Fibroblast of skin of back (primary cell): ENCODE measurements at places on chromosomes 5 and 9.

DNA sequence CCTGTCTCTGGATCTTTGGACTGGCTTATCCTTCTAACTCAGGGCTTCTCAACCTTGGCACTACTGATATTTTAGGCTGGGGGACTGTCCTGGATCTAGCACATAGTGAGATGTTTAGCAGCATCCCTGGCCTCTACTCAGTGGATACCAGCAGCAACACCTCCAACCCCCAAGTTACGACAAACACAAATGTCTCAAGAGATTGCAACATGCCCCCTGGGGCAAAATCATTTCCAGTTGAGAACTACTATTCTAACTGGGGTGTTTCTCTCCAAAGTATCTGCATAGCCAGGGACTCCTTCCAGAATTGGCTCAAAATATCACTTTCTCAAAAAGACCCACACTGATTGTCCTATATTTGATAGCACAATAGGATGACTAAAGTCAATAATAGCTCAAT is 7.2 kb upstream of the TLR4 start:
- DNase-seq, result no peak

DNA sequence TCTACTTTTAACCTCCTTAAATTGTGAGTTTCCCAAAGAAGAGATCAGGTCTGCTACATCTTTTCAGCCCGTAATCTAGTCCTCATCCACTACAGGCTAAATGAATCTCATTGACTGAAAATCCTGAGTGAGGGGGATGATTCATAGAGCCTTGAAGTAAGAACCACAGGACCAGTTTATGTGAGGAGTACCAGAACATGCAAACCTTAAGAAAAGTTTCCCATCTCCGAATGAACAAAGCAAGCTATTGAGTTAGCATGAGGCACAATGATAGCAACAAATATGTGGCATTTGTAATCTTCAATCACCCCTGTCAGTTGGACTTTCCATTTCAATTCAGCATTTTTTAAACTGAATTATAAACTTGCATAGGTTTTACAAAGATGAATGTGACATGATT is 197.0 kb downstream of the ALDH1A1 start:
- DNase-seq, result no peak

DNA sequence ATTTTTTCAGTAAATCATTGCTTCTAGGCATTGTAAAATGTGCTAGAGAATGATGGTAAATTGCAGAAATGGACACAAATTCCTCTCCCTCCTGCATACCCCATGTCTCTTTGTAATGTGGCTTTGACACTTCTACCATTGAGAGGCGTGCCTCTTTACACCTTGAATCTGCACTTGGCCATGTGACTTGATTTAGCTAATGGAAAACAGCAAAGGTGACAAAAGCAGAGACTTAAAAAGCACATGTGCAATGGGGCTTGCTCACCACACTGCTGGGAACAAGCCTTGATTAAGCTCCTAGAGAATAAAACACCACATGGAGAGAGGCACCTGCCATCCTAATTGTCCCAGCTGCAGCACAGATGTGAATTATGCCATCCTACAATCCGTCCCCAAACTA is 69.9 kb upstream of the NAA35 start:
- DNase-seq, result no peak

DNA sequence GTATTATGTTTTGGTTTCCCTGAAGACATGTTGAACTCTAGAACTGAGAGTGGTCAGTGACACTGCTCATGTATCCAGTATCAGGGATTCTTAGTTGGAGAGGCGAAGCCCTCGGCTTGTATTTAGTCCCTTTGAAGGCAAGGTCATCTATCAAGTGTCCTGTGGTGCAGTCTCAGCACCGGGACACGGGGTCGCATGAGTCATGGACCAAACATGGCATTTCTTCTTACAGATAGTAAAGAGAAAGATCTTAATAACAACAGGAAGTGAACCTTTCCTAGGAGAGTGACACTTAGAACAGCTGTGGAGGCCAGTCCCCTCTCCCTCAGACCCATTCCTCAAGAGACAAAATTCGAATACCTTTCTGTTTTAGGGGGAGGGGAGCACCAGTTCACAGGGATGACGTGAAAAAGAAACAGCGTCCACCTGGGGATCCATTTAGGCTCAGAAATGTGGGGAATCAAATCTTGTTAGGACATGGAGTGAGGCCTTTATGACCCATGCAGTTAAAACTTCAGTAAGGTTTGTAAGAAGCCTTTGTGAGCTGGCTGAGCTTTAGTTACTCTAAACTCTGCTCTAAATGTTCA is 86.5 kb downstream of the ADGRV1 start:
- peak; percentile 24 for DNase-seq

- DNase-seq, result no peak
Measured at GRCh38 chr5:77960863-77961396, 184.8 kb upstream of the TBCA start.

DNA sequence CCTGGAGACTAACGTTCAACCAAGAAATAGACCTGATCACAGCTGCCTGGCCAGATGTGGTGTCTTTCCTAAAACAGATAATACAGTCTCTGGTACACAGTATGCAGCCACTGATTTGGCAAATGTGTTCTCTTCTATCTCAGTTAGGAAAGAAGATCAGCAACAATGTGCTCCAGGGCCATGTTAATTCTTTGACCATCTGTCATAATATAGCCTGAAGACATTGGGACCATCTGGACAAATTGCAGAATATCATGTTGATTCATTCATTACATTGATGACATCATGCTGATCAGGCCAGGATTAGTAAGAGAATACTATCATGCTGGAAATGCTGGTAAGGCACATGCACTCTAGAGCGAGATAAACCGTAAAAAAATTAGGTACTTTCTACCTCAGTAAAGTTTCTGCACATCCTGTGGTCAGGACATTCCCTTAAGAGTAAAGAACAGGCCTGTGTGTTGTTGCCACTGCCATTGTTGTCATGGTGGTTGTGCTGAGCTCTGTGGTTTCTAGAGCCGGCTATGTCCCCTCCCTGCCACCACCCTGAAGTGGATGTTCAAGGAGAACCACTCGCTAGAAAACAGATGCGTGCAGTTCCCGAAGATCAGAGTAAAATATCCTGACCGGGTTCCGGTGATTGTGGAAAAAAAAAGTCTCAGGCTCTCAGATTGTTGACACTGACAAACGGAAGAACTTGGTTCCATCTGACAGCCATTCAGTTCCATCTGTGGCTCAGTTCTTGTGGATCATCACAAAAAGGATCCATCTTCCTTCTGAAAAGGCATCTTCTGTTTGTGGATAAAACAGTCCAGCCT is 6.4 kb upstream of the JMY start:
- peak; percentile 49 for DNase-seq

GRCh38 chr9:81823672-81824554 is 104.3 kb upstream of the SPATA31D4 start:
- no peak for DNase-seq

DNA sequence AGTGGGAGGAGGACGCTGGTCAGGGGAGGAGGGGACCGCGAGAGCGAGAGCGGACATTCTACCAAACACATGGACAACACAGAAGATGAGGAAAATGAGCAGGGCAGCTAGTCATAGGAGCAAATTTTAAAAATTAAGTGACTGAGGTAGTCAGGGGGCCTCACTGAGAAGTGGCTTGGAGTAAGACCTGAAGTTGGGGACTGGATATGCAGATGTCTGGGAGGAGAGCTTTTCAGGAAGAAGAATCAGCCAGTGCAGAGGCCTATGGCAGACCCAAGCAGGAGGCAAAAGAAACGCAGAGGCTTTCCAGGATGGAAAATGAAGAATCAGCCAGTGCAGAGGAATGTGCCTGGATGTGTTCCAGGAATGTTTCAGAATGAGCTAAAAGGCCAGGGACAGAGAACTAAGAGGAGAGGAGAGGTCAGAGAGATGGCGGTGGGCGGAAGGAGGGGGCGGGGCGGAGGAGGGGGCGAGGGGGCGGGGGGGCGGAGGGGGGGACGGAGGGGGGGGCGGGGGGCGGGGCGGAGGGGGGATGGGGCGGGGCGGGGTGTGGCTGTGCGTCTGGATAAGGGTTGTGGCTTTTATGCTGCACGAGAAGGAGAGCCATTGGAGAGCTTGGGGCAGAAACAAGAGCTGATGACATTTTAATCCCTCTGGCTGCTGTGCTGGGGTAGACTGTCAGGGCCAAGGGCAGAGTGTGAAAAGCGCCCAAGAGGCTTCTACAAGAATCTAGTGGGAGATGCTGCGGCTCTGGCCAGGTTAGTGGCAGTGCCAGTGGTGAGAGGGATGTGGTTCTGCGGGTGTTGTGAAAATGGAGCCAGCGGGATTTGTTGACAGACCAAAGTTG is 129.6 kb downstream of the KCNIP1 start:
- peak; percentile 92 for DNase-seq

DNA sequence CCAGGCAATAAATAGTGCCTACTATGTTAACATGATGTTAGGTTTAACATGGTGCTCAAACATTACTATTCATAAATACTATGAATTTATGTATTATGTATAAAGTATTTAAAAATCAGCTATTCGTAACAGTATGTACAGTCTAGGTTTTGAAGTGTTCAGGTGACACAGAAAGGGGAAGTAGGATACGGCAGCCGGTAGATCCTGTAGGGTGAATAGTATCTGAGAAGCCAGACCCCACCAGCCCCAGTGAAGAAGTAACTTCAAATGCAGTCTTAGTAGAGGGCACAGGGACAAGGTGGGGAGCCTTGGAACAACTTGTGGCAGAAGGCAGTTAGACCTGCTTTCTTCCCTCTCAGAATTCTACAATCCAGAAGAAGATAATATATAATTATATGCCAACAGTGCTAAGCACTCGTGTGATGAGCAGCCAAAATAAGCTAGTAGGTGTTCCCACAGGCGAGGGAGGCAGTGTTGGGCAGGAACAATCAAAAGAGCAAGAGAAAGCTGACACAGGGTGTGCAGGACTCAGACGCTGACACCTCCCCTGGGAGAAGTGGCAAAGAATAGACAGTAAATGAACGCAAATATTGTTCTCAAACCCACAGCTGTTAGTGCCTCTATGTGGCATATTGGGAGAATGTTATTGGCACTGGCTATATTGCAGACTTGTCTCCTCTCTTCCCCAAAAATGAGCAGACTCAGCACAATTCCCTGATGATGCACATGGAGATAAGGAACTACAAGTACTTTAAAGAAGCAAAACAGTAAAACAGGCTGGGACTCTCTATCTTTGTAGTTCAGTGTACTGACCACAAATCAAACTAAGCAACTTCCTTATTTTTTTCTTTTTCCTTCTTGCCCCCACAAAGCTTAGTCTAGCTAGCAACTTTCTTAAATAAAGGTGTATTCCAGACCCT is 4.6 kb downstream of the ZNF367 start:
- DNase-seq, result no peak

GRCh38 chr9:36576866-36577265 is 4.2 kb downstream of the MELK start:
- DNase-seq, result peak; percentile 40

- DNase-seq, result no peak
Measured at GRCh38 chr5:80129146-80129545, 94.0 kb downstream of the THBS4 start.

GRCh38 chr9:12934545-12935272 is 159.9 kb downstream of the LURAP1L start:
- no peak for DNase-seq

- DNase-seq, result no peak
Measured at GRCh38 chr9:20477940-20478620, 144.2 kb downstream of the MLLT3 start.

DNA sequence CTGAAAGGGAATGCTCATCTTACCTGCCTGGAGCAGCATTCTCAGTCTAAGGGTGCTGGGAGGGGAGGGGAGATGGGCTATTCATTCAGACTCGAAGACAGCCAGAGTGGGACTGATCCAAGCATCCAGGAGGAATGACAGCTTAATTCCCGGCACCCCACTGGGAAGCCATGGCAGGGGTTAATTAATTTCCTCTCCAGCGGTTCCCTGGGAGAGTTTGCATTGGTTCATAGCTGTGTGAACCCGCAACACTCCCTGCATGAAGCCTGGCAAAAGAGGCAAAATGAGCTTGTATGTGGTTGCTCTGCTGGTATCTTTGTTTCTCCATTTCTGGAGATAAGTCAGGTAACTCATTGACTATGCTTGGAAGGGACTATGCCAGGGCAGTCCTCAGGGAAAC is 401.0 kb upstream of the SLC24A2 start:
- DNase-seq, result no peak

- DNase-seq, result peak; percentile 45
Measured at GRCh38 chr5:17219006-17219422, 1.6 kb downstream of the BASP1 start.

- DNase-seq, result peak; percentile 16
Measured at GRCh38 chr9:116979456-116979855, 292.4 kb downstream of the TRIM32 start.

GRCh38 chr9:137715321-137715720 is 96.5 kb downstream of the EHMT1 start:
- no peak for DNase-seq

DNA sequence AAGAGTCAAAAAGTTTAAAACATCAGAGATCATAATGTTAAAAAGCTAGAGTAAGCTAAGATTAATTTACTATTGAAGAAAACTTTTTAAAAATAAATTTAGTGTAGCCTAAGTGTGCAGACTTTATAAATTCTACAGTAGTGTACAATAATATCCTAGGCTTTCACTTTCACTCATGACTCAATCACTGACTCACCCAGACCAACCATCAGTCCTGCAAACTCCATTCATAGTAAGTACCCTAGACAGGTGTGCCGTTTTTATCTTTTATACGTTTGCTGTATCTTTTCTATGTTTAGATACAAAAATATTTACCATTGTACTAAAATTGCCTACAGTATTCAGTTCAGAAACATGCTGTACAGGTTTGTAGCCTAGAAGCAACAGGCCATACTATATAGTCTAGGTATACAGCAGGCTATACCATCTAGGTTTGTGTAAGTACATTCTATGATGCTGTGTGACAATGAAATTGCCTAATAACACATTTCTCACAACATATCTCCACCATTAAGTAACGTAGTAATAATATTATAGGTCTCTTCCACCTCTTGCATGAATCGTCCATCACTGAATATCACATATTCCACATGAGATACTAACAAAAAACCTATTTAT is 59.2 kb downstream of the MEGF9 start:
- peak; percentile 26 for DNase-seq

- DNase-seq, result no peak
Measured at GRCh38 chr5:141957367-141957996, 520 bp downstream of the PCDH12 start.

GRCh38 chr9:96626912-96627311 is 7.3 kb upstream of the CDC14B start:
- DNase-seq, result no peak

GRCh38 chr5:176788091-176788490 is 22.3 kb upstream of the UNC5A start:
- no peak for DNase-seq

DNA sequence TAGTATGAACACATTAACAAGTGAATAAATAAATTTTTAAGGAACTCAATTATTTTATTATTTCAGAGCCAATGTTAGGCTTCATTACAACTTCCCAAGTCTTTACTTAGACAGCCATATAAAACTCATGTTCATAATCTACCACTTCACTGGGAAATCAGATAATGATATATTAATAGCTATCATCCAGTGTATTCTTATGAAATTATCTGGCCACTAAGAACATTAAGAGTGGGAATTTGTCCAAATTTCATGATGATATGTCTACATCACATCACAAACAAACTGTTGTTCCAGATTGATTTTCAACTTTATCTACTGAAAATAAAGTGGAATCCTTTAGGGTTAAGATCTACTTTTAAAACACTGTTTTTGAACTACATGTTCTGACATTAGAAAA is 668.6 kb downstream of the EFNA5 start:
- no peak for DNase-seq
